Stimulated activated CD8-positive, alpha-beta memory T cell treated with anti-CD3 and anti-CD28 coated beads, Interleukin-4, amount 100 ng/mL, for 24 hours (primary cell): ENCODE measurements at places on chromosomes 13 and 19.

DNA sequence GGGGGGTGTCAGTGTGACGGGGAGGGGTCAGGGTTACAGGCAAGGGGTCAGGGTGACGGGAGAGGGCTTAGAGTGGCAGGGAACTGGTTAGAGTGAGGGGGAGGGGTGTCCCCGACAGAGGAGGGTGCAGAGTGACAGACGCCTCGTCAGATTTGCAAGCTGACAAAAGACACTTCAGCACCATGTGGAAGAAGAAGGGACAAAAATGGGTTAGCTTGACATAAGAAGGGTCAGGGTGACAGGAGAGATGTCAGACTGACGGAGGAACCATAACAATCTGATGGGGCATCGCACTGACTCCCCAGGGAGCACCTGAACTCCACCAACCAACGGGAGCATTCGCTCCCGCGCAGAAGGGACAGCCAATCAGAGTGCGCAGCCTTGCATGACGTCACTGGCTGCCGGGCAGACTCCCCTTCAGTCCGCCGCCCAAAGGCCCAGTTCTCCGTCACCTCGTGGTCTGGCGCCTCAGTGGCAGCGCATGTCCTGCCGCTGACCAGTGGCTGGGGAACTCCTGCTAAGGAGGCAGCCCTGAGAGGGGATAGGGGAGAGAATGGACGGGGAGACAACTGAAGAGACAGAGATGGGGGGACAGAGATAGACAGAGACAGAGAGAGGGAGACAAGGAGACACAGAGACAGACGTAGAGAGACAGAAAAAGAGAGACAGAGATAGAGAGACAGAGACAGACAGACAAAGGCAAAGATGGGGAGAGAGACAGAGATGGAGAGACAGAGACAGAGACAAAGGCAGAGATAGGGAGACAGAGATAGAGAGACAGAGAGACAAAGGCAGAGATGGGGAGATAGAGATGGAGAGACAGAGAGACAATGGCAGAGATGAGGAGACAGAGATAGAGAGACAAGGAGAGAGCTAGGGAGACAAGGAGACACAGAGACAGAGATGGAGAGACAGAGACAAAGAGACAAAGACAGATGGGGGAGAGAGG lies 30.2 kb downstream of the C19orf81 start:
- peak; percentile 64 for DNase-seq

- DNase-seq = no peak
These were observed 25.4 kb downstream of the STOML3 start for GRCh38 chr13:38965281-38965680.

DNA sequence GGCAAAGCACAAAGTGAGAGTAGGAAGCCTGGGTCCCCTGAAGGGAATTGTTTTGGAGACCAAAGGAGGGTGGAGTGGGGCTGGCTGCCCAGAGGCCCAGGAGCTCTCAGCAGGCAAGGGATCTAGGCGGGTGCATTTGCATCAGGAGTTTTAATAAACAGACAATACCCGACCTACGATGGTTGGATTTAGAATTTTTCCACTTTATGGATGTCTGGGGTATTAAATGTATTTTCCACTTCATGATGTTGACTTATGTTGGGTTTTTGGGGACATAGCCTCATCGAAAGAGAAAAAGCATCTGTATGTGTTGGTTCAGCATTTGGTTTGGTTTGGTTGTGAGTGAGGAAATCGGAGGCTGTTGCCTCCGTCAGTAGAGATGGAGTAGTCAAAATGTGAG lies 205.2 kb upstream of the MAB21L1 start:
- no peak for DNase-seq

DNA sequence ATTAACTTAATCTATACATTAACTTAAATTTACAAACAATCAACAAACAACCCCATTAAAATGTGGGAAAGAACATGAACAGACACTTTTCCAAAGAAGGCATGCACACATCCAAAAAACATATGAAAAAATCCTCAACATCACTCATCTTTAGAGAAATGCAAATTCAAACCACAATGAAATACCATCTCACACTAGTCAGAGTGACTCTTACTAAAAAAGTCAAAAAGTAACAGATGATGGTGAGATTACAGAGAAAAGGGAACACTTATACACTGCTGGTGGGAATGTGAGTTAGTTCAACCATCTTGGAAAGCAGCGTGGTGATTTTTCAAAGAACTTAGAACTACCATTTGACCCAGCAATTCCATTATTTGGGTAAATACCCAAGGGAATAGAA lies 759.2 kb upstream of the SLITRK1 start:
- no peak for DNase-seq
